ENCODE measurements at places on chromosomes 4 and X.

- DNase-seq, result no peak
Measured at GRCh38 chr4:110667670-110668069, 44.8 kb upstream of the PITX2 start.

- DNase-seq, result no peak
Measured at GRCh38 chrX:6898371-6898770, 249.1 kb upstream of the STS start.

- no peak for DNase-seq
Measured at GRCh38 chrX:151977009-151977408, 2.5 kb upstream of the GABRE start.

DNA sequence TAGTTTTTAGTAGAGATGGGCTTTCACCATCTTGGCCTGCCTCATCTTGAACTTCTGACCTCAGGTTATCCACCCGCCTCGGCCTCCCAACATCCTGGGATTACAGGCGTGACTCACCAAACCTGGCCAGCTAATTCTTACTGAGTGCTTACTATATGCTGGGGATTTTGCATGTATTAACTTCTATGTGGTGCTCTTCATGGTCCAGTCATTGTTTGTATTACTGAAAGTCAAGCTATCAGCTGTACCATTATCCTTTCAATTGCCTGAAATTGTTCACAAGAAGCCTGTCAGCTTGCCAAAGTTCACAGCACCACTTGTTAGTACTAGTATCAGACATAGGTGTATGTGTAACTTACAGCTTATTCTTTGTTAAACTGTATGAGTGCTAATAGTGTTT lies 1272.1 kb downstream of the ARAP2 start:
- DNase-seq, result no peak

GRCh38 chr4:114879916-114880669 lies 233.3 kb downstream of the NDST4 start:
- no peak for DNase-seq

GRCh38 chr4:26826721-26827120 lies 33.9 kb upstream of the STIM2 start:
- no peak for DNase-seq

GRCh38 chr4:4420421-4420820 lies 33.5 kb downstream of the NSG1 start:
- no peak for DNase-seq

GRCh38 chr4:11469650-11470437 lies 41.1 kb upstream of the HS3ST1 start:
- DNase-seq, result no peak

GRCh38 chr4:168880811-168881595 lies 129.1 kb downstream of the CBR4 start:
- DNase-seq, result no peak

DNA sequence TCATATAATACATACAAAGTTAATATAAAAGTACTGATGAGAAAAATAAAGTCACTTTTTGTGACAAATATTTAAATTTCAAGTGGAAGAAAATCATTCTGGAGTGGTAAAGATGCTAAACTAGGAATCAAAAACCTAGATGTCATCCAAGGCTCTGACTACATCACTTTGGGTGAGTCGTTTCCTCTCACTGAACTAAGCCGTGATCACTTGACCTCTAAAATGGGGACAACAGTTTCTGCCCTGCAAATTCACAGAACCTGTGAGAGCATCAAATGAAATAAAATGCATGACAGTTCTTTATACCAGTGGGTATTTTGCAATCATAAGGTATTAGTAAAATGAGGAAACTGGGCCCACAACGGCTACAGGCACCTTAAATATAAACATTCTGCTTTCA lies 63.8 kb downstream of the PRDM5 start:
- DNase-seq, result no peak

DNA sequence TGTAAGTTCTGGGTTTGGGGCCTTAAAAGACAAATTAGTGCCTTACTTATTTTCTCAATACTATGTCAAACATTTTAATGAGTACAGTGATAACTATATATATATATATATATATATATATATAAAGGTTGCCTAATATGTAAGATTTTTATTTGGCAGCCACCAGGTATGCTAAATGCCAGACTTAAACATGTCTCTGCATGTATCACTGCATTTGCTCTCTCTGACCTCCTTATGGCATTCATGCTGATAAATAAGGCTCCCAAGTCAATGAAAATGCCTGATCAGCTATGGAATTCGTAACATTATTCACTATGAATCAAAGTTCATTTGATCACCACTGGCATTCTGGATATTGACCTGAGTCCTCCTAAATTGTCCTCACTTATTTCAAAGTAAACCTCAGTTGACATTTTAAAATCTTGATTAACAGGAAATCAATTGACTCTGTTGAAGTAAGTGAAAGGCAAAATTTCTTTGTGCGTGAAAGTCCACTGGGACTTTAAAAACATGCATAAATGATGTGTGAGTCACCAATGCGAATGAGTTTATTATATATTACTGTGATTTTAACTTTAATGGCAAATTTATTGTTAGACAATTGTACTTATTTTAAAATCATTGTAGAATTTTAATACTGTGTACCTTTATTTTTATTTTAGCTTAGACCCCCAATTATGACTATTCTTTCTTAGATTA lies 29.2 kb upstream of the AREG start:
- no peak for DNase-seq

DNA sequence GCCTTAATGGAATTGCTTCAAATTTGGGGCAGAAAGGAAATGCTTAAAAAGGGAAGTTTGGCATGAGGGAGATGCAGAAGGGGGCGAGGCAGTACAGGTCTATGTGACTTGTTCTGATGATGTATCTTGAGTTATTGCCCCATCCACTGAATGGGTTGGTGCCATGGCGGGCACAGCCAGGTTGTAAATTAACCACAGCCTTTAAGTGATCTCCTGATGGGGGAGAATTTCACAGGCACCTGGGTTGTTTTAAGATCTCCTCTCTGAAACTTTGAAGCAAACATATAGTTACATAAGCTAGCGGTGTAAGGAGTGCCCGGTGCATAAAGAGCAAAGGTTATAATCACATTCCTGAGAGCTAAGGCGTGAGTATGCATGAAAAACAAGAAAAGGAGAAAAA lies 37.0 kb downstream of the NPY5R start:
- no peak for DNase-seq

DNA sequence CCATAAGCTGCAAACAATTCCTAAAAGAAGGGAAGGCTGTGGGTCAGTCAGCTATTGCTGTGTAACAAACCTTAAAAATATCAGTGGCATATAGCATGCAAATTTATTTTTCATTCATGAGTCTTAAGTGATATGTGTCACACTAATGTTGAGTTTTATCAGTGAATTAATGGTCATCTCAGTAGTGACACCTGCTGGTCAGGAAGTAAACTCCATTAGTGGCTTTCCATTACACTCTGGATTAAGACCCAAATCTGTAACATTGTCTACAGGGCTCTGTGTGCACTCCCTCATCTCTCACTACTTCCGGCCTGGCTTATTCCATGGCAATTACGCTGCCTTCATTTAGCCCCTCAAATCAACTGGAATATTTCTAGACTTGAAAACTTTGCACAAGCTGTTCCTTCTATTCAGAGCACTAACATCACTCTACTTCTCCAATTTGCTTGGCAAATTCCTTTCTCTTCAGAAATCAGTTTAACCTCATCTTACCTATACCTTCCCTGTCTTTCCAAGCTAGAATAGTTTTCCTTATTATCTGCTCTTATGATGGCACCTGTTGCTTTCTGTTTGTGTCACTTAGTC lies 217.3 kb upstream of the TAPT1 start:
- DNase-seq, result no peak

DNA sequence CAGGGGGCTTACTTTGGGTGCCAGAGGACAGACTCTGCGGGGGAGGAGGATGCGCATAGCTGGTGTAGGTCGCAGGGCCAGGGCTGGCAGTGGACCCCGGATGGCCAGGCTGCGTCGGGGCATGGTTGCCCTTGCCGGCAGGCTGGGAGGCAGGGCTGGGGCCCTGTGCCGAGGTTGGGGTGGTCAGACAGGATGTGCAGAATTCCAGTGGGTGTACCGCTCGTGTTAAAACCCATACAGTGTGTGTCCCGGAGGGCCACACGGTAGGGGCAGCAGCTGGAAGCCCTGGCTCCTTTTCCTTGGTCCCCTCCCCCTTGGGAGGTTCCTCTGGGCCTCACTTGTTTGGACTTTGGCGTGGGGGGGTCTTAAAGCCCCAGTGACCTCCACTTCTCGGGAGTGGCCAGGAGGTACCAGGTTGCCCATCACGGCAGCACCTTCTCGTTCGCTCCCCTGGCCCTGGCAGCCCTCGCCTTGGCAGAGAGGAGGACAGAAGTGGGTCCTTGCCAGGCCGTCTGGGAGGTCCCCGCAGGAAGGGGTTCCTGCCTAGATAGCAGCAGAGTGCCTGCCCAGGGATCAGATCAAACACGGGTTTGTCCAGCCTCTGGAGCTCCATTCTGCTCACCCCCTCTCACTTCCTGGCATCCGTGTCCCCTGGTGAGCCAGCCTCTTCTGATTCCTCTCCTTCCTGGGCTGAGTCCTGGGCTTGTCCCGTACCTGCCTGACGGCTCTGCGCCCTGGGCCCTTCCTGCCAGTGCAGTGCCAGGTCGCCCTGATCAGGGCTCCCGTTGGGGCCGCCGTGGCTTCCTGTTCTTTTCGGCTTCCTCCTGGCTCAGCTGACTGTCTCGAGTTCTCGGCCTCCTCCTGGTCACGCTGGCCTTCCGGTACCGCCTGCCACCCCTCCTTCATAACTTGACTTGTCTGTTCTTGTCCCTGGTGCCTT lies 56.7 kb upstream of the HGFAC start:
- no peak for DNase-seq

GRCh38 chrX:119573840-119574393 lies 446 bp upstream of the UBE2A start:
- no peak for DNase-seq
